Activated T-cell treated with anti-CD3 and anti-CD28 coated beads, Interleukin-2, amount 50 U/mL, for 1 hour (primary cell): ENCODE measurements at places on chromosomes 1 and 21.

DNA sequence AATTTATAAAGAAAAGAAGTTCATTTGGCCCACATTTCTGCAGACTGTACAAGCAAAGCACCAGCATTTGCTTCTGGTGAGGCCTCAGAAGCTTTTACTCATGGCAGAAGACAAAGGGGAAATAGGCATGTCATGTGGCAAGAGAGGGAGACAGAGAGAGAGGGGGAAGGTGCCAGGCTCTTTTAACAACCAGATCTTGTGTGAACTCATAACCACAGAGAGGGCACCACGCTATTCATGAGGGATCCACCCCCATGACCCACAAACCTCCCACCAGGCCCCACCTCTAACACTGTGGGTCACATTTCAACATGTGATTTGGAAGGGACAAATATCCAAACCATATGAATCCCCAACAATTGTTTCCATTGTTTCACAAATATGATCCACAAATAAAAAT is 467.9 kb downstream of the SIPA1L2 start:
- DNase-seq = no peak

GRCh38 chr1:230572121-230573105 is 69.9 kb upstream of the COG2 start:
- DNase-seq = no peak

DNA sequence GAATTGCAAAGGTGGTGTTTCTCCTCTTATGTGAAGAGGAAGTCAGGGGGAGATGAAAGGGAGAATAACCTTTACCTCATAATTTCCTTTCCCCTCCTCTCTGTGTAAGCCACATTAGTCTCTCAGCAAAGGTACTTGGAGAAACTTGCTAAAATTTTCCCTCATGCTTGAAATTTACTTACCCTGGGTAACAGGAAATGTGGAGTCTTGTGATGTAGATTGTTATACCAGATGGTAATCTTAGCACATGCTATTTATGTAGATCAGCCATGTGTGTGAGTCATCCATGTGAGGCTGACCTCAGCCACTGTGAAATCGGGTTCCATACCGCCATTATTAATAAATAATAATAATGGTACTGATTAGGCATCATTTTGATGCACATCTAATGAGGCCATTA is 128.4 kb downstream of the TGFB2 start:
- DNase-seq = no peak

DNA sequence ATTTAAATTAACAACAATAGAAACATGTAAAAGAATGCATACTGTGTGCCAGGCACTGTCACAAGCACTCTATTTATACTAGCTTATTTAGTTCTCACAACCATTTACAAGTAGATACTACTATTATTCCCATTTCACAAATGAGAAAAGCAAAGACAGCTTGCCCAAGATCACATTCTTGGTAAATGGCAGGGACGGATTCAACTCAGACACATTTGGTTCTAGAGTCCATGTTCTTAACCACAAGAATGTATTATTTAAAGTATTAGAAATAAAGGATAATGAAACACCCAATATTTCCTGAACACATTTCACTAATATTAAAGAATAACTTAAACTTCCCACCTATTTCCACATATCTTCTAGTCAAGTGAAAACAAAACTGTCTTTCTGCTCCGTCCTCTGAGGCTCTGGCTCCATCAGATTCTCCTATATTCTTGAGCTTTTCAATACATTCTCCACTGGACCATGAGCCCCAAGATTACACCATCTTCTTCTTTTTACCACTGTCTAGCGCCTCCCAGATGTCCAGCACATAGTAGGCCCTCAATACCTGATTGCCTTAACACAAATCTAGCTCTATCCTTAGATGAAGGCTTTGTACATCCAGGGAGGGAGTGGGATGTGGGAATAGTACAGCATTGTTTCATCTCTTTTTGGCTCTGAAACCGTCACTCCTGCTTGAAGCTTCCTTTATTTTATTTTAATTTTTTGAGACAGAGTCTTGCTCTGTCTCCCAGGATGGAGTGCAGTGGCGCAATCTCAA is 29.3 kb downstream of the SOD1 start:
- no peak for DNase-seq

DNA sequence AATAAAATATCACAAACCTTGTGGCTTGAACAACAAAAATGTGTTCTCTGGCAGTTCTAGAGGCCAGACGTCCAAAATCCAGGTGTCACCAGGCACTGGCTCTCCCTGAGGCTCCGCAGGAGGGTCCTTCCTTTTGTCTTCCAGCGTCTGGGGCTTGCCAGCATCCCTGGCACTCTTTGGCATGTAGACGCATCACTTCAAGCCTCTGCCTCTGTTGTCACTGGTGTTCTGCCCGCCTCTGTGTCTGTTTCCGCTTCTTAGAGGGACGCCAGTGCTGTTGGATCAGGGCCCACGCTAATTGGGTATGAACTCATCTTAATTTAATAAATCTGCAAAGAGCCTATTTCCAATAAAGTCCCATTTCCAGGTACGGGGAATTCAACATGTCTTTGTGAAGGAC is 273.7 kb upstream of the C1orf174 start:
- no peak for DNase-seq

DNA sequence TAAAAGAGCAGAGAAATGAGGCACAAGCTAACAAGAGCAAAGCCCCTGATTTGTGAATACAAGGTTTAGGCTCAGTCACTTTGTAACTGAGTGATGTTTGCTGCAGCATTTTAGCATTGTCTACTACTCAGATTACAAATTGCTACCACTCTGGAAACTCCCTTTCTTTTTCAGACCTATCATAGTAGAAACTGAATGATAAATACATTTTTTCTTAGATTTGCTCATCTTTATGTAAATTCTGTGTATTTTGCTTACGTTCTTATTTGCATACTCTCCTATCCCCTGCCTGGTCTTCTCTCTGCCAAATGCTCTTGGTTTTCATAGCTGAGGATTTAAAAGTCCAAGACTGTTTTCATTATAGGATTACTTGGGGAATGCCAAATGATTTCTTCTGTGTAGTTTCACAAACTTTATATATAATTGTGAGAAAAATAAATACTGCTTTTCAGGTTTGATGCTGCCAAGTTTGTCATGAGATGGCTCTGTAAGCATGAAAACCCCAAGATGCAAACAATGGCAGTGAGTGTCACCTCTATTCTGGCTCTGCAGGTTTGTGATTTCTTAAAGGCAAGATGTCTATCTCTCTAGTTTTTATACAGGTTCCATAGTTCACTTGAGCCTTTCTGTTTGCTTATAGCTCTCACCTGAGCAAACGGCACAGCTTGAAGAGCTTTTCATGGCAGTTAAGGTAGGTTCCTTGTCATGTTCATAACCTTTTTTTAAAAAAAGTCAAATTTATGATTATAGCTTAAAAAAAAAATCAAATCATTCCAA is 24.7 kb downstream of the ZYG11A start:
- DNase-seq = no peak

- no peak for DNase-seq
Observed at GRCh38 chr1:227934476-227935313, 13.0 kb downstream of the WNT9A start.

- DNase-seq = no peak
Observed at GRCh38 chr1:98677288-98677687, 15.8 kb downstream of the SNX7 start.

DNA sequence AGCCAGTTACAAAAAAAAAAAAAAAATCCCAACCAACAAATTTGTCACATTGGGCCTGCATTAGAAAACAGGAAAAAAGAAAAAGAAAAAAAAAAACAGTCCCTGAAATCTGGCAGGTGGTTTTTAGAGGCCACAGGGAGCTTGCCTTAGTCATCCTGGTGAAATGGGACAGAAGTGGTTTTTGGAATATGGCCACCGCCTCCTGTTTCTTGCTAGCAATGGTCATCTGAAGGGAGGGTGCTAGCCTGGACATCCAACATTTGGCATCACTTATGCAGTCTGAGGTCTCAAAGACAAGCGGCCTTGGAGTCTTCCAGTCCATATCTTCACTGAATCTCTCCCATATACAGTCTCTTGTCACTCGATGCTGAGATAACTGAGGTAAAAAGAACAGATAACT is 20.1 kb upstream of the NKAIN1 start:
- DNase-seq = no peak

DNA sequence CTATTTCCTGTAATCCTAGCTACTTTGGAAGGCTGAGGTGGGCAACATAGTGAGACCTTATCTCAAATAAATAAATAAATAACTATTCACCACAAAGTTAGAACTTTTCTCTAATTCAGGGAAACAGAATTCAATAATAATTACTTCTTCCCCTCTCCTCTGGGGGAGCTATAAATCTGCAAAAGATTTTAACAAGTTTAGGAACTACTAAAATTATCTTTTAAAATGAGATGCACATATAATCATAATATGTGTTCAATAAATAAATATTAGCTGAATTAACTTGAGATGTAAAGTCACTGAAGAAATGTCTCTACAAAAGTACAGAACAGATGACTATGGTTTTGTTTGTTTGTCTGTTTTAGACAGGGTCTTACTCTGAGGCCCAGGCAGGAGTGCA is 14.1 kb downstream of the WDR47 start:
- no peak for DNase-seq

- DNase-seq = no peak
Observed at GRCh38 chr1:234458352-234459017, 20.5 kb downstream of the TARBP1 start.

DNA sequence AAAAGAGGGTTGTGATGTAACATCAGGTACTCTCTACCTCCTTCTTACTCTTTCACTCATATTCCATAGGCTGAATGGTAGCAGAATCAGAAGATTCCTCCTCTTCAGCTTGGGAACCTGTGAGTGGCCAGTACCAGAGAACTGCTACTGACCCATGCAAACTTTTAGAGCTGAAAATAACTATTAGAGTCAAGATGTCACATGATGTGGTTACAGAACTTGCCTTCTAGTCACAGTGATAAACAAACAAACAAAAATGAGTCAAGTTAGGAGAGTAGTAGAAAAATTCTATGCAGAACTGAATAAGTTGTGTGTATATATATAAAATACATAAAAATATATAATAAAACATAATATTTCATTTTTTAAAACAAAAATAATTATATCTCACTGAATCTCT is 47.6 kb upstream of the RGS1 start:
- DNase-seq = no peak

DNA sequence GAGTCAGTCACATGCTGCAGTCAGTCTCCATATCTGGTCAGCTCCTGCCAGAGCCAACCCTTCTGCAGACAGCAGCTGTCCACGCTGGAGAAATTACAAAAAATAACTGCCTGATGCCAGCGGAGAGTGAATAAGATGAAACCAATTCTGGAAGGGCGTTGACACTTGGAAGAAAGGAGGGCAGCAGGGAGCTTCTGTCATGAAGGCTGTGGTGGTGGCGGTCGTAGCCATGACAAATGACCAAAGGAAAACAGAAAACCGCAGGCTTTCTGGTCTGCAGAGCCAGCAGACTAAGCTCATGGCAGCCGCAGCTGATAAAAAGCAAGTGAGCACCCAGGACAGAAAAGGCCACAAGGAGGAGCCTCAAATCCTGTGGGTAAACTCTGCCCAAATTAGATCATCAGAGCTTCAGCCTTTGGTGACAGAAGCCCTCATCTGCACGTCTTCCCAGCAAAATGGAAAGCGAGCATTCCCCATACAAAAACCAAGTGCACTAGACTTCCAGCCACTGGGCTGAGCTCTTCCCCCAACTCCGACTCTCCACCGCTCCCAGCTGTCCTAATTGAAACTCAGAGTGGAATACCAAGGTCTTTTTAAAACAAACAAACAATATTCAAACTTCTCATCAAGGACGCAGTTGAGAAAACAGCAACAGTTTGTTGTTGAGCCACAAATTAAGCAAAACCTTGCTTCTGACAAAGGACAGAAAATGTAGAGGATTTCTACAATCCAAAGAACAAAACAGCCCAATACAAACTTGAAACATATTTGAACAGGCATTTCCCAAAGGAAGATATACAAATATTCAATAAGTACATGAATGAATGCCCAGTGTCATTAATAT is 28.7 kb downstream of the RSPH1 start:
- no peak for DNase-seq

- no peak for DNase-seq
Observed at GRCh38 chr1:82048596-82048995, 247.9 kb downstream of the ADGRL2 start.

- no peak for DNase-seq
Observed at GRCh38 chr1:231757101-231757404, 130.5 kb downstream of the DISC1 start.

DNA sequence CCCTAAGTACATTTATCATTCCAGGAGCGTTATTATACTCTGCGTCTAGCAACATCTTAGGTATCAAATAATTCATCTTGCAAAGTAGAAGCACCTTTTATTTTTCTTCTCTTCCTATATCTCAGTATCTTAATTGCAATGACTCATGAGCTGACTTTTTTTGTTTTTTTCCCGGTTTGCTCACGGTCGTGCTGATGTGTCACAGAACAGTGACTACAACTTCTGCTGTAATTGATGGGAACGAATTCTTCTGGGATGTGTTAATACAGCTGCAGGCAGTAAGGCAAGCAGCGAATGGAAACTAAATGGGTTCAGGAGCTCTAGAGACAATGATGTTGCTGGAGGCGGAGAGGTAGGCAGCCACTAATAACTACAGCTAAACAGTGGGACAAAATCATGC is 89.8 kb upstream of the TMPRSS15 start:
- DNase-seq = no peak

DNA sequence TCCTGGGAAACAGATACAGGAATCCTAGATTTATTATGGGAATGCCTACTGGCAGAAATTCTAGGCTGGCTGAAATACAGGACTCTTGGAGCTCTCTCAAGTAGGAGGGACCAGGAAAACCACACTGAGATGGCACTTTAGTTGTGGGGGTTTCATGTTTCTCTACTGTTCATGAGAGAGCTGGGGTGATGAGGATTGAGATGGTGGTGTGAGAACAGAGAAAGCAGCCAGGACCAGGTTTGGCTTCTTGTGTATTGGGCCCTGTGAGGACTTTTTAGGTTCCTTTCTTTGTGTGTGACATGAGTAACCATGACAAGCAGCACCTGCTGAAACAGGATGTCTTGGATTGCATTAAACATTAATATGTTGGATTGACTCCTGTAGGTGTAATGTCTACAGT is 4.9 kb downstream of the ARID1A start:
- DNase-seq = no peak

GRCh38 chr1:53336146-53336545 is 8.3 kb upstream of the LRP8 start:
- DNase-seq = no peak

- DNase-seq = no peak
Observed at GRCh38 chr1:229984992-229985612, 81.9 kb upstream of the GALNT2 start.

GRCh38 chr1:35369922-35370671 is 101.6 kb downstream of the ZMYM4 start:
- DNase-seq = no peak

- DNase-seq = no peak
Observed at GRCh38 chr1:184153731-184154130, 102.2 kb downstream of the TSEN15 start.
